Activated CD4-positive, alpha-beta T cell treated with anti-CD3 and anti-CD28 coated beads, Interleukin-2, amount 50 U/mL, for 24 hours (primary cell): ENCODE measurements at places on chromosomes 2 and 18.

DNA sequence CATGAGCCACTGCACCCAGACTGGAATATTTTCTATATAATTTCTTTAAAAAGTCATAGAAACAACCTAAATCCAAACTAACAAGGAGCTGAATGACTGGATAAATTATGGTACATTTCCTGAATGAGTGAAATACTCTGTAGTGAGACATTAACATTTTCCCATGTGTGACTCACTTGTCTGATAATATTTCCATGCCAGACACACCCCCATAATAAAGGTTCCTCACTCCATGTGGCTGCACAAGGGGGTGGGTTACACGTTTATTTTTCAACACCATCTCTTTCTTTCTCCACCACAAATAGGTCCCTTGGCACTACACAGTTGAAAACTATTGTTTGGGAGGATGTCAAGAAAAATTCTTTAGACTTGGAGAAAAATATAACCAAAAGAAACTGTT is 266.3 kb upstream of the LYPD1 start:
- no peak for DNase-seq

DNA sequence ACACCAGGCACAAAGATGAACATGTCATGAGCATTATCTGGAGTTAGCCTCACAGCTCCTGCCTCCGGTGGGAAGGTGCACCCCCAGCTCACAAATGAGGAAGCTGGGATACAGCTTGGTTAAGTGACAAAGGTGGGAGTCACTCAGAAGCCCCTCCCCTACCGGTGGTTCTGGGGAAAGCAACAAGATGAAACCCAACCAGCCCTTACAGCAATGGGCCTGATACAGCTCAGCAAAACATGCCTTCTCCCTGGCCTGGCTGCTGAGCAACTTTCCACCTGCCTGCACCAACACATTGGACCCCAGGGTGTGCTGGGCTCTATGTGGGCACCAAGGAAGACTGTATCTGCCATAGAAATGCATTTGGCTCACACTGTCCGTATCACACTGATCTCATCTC is 113.2 kb downstream of the GYPC start:
- no peak for DNase-seq

GRCh38 chr2:38065502-38066135 is 10.3 kb downstream of the CYP1B1 start:
- DNase-seq, result no peak

GRCh38 chr18:73684647-73685046 is 463.0 kb downstream of the FBXO15 start:
- DNase-seq, result no peak

DNA sequence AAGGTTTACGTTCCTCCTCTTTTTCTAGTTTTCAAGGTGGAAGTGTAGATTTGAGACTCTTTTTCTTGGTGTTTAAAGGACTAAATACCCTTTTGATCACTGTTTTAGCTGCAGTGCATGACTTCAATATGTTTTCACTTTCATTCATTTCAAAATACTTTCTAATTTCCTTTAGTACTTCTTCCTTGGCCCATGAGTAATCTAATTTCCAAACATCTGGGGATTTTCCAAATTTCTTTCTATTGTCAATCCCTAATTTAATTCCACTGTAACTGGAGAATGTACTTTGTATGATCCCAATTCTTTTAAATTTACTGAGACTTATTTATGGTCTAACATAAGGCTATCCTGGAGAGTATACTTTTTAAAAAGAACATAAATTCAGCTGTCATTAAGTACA is 3.8 kb upstream of the RHBDD1 start:
- DNase-seq, result no peak

DNA sequence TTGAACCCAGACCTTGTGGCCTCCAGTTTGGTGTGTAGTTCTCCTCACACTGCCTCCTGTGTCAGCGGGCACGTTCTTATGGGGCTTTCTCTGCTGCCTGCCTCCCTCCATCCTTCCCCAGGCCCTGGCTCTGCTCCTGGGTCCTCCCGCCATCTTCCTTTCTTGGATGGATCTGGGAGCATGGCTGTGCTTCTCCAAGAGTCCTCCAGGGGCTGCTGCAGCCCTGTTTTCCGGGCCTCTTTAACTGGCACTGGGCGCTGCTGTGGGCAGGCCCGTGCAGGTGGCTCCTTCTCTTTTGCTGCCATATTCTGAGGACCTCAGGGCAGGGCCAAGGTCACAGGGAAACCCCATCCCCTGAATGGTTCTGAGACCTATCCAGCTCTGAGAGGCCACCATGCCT is 17.8 kb downstream of the THNSL2 start:
- DNase-seq, result no peak

DNA sequence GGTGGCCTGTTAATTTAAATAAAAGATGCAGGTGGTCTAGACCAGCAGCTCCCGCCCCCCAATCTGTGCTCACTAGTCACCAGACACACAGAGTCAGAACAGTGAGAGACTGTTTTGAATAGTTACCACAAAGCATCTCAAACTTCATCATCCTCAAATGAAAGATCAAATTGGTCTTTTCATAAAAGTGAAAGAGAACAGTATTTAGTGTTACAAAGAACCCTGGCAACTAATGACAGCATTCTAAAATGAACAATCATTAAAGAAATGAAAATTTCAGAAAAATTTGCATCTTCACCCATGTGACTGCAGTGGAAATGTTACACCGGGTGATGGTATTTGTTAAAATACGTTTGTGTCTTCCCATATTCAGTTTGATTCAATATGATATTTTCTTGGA is 65.5 kb upstream of the PMAIP1 start:
- no peak for DNase-seq

GRCh38 chr2:38610851-38611801 is 8.4 kb upstream of the HNRNPLL start:
- no peak for DNase-seq

GRCh38 chr2:241270531-241270930 is 44.9 kb downstream of the HDLBP start:
- DNase-seq, result no peak

- DNase-seq, result no peak
Observed at GRCh38 chr2:176100547-176101140, 1.0 kb downstream of the HOXD12 start.

DNA sequence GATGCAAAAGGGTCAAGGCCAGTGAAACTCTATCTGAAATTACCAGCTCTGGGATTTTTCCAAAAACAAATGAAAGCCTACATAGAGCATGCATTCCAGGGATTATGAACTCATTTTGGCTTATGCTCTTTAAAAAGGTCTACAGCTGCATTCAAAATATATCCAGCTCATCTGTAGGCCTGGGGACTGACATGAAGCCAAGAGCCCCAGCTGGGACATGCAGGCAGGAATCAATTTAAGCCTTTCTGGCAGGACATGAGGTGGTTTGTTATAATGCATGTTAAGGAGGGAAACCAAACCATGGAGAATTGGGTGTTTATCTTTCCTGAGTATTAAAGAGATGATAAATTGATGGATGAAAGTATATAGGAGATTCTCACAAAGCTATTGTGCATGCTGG is 164.5 kb downstream of the RBM43 start:
- DNase-seq, result no peak

DNA sequence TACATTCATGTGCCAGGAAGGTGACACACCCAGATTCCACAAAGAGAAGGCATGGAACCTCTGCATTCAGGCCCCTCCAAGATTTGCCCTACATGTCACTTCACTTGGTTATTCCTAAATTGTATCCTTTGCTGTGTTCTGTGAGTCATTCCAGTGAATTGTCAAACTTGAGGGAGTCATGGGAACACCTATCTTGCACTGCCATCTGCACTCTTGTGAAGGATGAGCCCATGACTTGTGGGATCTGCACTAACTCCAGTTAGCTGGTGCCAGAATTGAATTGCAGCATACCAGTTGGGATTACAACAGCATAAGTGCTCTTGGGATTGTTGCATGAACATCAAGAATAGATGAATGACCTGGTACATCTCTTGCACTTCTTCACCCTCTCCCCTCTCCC is 1288.0 kb upstream of the ZEB2 start:
- DNase-seq, result no peak

DNA sequence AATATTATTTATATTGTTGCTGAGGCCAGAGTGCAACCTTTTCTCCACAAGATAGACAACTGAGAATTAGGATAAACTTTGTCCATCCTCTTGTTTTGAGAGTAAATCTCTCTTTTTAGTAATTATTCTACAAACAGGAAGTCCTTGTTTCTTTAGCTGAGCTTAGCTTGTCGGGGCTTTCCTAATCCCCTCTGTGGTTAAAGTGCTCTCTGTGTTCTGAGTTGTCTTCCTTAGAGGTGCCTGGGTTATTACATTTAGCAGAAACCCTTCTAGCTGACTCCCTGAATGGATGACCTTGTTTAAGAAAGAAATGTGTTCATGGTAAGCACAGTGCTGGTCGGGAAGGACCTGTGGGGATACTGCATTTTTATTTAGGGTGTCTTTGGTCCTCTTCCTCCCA is 12.7 kb downstream of the USP39 start:
- DNase-seq, result no peak

- DNase-seq, result no peak
Observed at GRCh38 chr18:63562284-63562683, 20.1 kb downstream of the SERPINB12 start.

GRCh38 chr2:187976259-187976985 is 315.3 kb upstream of the GULP1 start:
- DNase-seq, result no peak

- no peak for DNase-seq
Observed at GRCh38 chr2:141109633-141110032, 1021.2 kb downstream of the LRP1B start.

DNA sequence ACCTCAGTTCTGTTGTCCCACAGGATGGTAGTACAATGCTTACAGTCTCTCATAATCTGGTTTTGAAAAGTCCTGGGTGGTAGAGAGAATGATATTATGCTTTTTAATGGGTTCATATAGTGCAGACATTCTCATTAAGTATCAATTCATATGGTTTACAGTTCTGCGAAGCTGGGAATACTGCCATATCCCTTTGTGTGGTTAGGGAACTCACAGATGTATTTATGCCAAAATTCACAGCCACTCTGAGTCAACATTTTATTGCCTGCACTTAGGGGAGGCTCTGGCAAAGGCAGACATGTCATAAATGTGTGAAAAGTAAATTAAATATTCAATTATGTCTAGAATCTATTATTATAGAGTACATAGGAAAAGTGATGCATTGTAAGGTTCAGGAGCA is 808.2 kb downstream of the SUCLG1 start:
- DNase-seq, result no peak

GRCh38 chr2:128405467-128405900 is 86.8 kb upstream of the HS6ST1 start:
- no peak for DNase-seq

DNA sequence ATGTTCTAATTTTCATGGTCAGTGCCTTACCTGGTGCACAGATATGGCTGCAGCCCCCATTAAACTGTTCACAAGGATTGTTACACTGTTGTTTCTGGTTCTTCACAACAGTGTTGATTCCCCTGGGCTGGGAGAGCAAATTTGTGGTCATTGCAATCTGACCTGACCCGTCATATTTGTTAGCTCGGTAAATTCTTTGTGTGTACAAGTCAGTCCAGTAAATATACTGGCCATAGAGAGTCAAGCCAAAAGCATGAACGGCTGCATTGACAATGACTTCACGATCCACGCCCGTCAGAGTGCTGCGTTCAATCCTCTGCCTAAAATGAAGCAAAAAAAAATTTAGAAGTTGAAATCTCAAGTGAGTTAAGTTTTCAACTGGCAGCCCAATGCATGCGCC is 134.6 kb downstream of the DHRS9 start:
- DNase-seq, result no peak

GRCh38 chr2:173903601-173904394 is 61.4 kb downstream of the SP3 start:
- no peak for DNase-seq

GRCh38 chr2:1509271-1510065 is 96.2 kb downstream of the TPO start:
- no peak for DNase-seq

DNA sequence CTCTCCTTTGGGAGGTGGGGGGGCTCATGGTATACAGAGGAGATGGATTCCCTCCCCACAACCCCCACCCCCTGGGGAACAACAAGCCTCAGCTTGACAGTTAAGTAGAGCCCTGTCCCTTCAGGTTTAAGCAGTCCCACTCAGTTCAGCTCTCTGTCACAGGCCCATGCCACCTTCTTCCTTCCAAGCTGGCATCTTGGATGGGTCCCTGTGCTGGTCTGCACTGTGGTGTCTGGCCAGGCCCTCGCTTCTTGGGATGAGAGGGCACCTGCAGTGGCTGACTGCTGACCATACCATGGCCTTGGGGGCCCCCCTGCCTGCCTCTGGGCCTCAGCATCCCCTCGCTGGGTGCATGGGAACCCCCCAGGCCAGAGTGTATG is 20.4 kb upstream of the GPR17 start:
- DNase-seq, result no peak

DNA sequence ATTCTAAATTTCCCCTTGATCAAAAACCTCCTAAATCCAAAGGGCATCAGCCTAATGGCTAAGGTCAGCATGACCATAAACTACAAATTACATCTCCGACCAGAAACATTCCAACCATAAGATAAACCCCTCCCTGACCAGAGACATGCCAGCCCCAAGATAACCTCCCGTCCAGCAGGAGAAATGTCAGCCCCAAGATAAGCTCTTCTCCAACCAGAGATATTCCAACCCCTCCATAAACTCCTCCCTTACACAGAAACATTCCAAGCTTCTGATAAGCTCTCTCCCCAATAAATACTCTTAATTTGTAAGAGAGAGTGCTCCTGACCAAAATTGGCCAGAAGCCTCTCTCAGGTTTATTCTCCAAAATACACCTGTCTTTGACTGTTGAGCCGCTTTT is 274.0 kb downstream of the RNF152 start:
- no peak for DNase-seq

DNA sequence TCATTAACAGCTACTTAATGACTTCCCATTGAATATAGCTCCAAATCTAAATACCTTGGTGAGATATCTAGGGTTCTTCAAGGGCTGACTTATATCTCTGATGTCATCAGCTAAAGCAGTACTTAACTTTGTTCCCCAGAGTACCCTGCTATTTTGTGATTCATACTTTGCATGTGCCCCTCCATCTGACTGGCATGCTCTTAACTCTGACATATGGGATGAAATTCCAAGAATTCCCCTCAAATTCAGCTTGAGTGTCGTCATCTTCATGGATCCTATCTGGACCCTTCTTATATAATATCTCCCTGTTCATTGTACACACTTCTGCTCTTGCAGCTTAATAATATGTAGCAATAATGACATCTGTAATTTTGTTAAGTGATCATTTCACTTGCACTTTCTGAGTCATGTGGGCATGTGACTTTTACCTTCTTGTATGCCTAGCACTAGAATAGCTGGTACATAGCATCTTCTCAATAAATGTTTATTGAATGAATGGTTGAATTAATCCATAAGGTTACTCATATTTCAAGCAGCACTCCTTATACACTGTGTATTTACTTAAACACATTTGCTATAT is 172.9 kb downstream of the WDR7 start:
- DNase-seq, result no peak

DNA sequence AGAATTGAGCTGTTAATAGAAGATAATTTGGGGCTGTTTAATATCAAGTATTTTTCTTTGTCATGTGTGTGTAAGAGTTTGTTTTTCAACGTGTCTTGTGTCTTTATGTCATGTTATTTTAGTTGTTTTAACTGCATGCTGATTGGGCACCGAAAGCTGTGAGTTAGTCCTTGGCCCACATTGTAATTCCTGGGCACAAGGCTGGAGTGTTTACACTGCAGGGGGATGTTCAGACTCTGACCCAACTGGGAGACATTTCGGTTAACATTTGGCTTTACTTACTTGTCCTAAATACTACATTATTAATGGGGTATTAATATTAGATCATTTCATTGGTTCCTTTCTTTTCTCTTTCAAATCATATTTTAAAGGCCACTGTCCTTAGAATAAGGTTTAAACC is 381.0 kb downstream of the OSR1 start:
- DNase-seq, result no peak
